Natural killer cell treated with Interleukin-12 subunit alpha and Interleukin-12 subunit beta and Interleukin-15 and Interleukin-18, amount 100 ng/mL, for 72 hours (primary cell): ENCODE measurements at places on chromosomes 12 and 14. TPM values are rescaled to one million over a fixed set of nuclear protein-coding genes. Genes with fewer than 3 reads are reported as not detected.
A peak's percentile ranks its signal among the peaks of the same experiment; 100 is the strongest.

DNA sequence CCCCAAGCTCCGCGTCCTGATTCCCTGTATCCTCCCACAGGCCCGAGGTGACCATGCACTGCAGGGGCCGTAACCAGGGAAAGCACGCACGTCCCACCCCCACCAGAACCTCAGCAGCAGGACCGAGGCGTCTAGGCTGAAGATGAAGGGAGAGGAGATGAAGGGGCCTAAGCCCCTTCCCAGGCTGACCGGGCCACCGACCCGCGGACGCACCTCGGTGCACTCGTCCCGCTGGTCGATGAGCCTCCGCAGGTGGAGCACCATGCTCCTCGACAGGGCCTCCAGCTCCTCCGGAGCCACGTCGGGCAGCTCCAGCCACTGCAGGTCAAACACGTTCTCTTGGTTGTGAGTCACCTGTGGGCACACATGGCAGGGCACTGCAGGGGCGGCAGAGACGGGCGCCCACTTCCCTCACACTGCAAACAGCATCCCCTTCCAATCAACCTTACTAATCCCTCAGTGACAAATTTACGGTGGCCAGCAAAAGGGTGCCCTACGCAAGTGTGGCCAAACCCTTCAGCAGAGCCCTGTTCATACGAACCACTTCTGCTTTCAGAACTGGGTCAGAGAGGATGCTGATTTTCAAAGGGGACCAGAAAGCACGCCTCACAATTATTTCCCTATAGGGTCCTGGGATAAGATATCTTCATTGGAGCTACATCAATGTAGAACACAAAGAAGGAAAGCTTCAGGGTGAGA is 77.8 kb downstream of the CCDC88C start:
- H3K27ac ChIP-seq, result peak overlapping the region; percentile 14
- no peaks in the 10 kb centered on the region for H3K36me3 ChIP-seq
- no peaks in the 10 kb centered on the region for H3K27me3 ChIP-seq
- H3K4me1 ChIP-seq, result peaks cover 6% of the 10 kb centered on the region

Gene FAM186B
- 2.3 TPM for total RNA-seq

- DNase-seq, result no peak
- no peaks in the 10 kb centered on the region for H3K36me3 ChIP-seq
- H3K4me1 ChIP-seq, result no peaks in the 10 kb centered on the region
- H3K27me3 ChIP-seq, result no peaks in the 10 kb centered on the region
These were observed 426.9 kb downstream of the NOVA1 start for GRCh38 chr14:26170885-26171284.

DNA sequence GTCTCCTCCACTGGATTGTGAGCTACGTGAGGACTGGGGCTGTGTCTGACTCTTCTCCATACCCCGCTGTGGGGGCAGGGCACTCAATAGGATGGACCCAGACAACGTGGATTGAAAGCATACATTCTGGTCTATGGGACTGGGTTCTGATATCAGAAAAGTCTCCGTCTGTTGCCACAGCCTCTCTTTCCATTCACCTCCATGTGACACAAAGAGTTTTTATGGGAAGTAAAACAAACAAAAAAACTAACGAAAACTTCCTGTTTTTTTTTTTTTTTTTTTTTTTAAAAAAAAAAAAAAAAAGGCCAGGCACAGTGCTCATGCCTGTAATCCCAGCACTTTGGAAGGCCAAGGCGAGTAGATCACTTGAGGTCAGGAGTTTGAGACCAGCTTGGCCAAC is 44.7 kb downstream of the SLC8A3 start:
- H3K27me3 ChIP-seq, result peaks cover 25% of the 10 kb centered on the region
- no peaks in the 10 kb centered on the region for H3K36me3 ChIP-seq
- H3K4me3 ChIP-seq, result no peak overlapping the region
- no peak for DNase-seq

Gene CCDC88C
- total RNA-seq, result 103 TPM

Gene PIP4P1
- total RNA-seq, result 33.3 TPM

GRCh38 chr12:24778486-24779304 is 170.2 kb downstream of the BCAT1 start:
- no peaks in the 10 kb centered on the region for H3K4me1 ChIP-seq
- H3K27me3 ChIP-seq, result peaks cover under 1% of the 10 kb centered on the region
- H3K36me3 ChIP-seq, result no peaks in the 10 kb centered on the region
- no peak overlapping the region for H3K27ac ChIP-seq
- no peak for DNase-seq

Gene SARNP
- total RNA-seq, result 68.0 TPM

Gene C12orf42
- total RNA-seq, result not detected

Gene SOAT2
- total RNA-seq, result not detected

- H3K36me3 ChIP-seq, result no peaks in the 10 kb centered on the region
- DNase-seq, result no peak
- peaks cover 9% of the 10 kb centered on the region for H3K27me3 ChIP-seq
- H3K27ac ChIP-seq, result no peak overlapping the region
- H3K4me3 ChIP-seq, result no peak overlapping the region
- no peaks in the 10 kb centered on the region for H3K4me1 ChIP-seq
These were observed 59.4 kb downstream of the ZNF664 start for GRCh38 chr12:124032265-124032886.

DNA sequence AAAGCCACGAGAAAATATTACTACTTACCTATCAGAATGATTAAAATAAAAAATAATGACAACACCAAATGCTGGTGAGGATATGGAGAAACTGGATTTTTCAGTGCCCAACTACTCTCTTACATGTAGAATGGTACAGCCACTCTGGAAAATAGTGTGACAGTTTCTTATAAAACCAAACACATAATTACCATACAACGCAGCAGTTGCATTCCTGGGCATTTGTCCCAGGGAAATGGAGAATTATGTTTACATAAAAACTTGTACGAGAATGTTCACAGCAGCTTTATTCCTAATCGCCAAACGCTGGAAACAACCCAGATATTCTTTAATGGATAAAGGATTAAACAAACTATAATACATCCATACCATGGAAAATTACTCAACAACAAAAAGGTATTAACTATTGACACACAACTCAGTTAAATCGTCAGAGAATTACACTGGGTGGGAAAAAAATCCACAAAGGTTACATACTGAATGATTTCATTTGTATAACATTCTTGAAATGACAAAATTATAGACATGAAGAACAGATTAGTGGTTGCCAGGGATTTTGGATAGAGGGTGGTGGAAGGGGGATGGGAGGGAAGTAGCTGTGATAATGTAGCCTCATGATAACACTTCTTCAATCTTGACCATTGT is 35.4 kb downstream of the TAOK3 start:
- no peak overlapping the region for H3K27ac ChIP-seq
- no peak for DNase-seq
- H3K36me3 ChIP-seq, result peaks cover 10% of the 10 kb centered on the region
- no peak overlapping the region for H3K4me3 ChIP-seq

Gene TAS2R42
- not detected for total RNA-seq

Gene SSTR1
- total RNA-seq, result not detected

DNA sequence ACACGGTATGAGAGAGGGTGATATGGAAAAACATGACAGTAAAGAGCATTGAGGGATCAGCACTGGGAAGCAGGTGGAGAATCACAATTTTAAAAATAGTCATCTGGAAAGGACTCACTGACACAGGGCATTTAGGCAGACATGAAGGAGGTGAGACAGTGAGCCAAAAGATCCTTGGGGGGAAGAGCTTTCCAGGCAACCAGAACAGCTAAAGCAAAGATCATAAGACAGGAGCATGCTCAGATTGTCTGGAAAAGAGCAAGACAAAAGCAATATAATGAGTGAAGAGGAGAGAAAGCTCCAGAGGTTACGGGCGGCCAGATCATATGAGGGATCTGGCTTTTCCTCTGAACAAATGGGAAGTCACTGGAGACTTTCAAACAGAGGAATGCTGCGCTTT is 63.9 kb downstream of the DENND5B start:
- H3K27ac ChIP-seq, result no peak overlapping the region
- H3K27me3 ChIP-seq, result peaks cover 7% of the 10 kb centered on the region
- H3K4me3 ChIP-seq, result no peak overlapping the region
- DNase-seq, result no peak
